ENCODE measurements at places on chromosomes 4 and X.

DNA sequence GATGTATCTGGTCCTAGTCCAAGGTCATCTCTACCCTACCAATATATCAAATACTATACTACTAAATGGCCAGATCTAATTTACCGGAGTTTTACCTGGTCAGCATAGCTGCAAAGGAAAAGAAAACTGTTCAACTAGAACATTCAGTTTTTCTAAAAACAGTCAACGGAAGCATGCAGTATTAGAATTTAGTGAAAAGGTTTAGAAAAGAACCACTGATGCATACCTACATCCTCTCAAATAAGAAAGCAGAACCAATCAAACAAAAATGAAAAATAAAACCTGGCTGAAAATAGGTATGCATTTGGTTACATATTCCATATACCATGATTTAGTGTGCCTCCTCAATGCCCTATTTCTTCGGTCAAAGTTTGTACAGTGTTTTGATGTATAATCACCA is 140.0 kb downstream of the CHM start:
- no peak for DNase-seq

DNA sequence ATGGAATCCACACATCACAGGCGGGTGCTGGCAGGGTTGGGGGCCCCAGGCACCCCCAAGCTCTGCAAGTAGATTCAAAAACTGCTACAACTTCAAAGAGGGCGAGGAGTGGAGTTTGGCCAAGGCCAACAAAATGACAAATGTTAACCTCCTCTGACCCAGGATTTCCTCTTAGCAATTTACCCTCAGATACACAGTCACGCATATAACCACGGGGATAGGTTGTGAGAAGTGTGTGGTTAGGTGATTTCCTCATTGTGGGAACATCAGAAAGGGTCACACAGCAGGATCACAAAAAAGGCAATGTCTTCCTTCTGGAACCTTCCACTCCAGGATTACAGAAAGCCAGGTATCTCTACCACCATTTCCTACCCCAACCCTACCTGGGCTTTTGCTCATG is 62.4 kb downstream of the C4orf50 start:
- DNase-seq: peak; percentile 88

DNA sequence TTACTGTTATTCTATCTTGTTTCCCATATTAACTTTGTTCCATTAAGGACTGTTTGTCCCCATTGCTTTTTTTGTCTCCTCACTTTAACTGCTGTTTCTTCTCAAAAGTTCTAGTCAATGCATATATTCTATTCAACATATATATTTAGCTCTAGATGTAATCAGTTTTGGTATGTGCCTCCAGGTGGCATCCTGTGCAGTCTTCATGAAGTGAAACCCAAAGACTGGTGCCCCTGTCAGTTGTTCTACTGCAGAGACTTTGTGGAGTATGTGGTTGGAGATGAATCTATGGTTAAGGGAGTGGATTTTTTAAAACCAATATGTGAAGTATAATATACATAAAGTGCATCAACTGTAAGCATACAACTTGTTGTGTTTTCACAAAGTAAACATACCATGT is 57.0 kb downstream of the VAMP7 start:
- no peak for DNase-seq

DNA sequence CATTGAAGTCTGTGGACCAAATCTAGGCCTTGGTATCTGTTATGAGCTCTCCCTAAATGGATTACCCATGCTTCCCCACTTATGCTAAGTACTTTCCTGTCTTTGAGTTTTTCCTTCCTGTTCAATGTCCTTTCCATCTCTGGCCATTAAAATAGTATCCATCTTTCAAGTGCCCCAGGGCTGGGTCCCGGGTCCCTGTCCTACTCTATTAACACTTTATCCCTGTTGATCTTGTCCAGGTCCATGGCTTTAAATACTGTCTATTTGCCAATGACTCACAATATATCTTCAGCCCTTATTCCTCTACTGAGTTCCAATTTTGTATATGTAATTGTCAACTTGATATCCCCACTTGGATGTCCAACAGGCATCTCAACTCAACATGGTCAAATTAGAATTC is 17.7 kb upstream of the RPS6KA3 start:
- DNase-seq: no peak

DNA sequence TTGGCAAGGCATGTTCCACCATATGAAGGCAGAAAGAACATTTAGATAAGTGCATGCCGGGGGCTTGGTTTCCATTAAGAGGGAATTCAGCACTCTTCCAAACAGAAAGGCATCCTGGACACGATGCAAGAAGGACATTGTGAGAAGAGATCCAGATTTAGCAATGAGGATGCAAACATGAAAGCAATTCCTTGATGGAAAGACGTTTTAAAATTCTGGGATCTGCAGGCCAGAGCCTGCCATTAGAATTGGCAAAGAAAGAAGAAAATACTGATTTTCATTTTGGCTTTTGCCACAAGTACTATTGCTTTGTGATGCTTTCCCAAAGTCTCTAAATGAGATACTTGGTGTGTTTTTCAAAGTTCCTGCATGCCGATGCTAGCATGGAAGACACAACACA is 367.6 kb downstream of the PPP3CA start:
- DNase-seq: no peak

DNA sequence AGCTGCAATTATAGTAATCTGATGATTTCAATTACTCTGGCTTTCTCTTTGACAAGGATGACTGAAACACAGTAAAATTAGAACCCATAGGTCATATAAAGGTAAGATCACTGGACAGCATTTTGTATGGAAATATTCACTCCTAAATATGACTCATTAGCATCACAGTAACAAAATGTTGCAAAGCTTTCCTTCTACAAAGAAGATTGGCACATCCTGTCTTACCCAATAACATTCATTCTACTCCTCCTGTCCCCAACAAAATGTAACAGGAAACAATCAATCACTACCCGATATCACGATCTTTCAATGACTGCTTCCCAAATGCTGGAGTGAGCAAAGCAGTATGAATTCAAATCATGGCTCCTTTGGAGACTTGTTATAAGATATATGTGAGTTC is 95.3 kb downstream of the FANCB start:
- DNase-seq: no peak

GRCh38 chr4:86449746-86450588 is 90.1 kb upstream of the MAPK10 start:
- DNase-seq: no peak

- DNase-seq: peak; percentile 39
Observed at GRCh38 chrX:114162068-114162735, 421.7 kb upstream of the HTR2C start.

DNA sequence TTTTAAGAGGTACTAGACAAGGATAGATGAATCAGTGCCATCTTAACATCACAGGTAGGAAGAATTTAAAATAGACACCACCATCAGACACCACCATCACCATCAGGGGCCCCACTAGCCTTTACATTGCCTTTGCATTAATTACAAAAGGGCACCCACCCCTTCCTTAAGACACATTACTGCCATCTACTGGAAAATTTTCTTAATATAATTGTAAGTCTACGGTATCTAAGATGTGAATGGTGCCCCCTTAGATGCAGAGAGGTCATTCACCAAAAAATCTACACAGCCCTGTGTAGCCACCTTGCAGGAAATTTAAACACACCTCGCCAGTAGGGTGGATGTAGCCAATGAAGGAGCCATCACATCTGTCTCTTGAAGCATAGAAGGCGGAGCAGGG is 184.1 kb downstream of the MID1IP1 start:
- peak; percentile 64 for DNase-seq

DNA sequence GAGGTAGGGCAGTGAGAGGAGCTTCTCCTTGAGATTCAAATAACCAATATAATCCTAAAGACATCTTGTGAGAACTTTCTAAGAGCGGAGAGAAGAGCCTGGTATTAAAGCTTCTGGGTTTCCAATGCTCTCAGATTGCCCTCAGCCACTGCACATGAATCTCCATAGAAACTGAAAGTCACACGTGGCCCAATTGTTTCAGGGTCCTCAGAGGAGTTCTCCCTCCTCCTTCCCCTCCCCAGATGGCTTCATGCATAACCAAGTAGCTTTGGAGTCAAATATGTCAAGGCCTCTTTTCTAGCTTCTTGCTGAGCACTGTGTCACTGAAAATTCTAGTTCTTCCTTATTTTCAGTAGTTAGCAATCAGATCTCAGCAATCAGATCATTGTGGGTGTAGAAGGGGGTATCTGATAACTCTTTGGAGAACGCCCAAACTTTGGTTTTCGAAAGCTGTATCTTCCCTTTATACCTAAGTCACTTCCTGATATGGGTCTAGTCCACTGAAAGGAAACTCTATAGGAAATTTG is 2.2 kb downstream of the BTK start:
- DNase-seq: no peak

- no peak for DNase-seq
Observed at GRCh38 chrX:32421266-32421665, 790.1 kb downstream of the DMD start.

- no peak for DNase-seq
Observed at GRCh38 chr4:68249434-68249833, 3.9 kb upstream of the TMPRSS11B start.

- no peak for DNase-seq
Observed at GRCh38 chr4:47500776-47501175, 15.7 kb downstream of the ATP10D start.

DNA sequence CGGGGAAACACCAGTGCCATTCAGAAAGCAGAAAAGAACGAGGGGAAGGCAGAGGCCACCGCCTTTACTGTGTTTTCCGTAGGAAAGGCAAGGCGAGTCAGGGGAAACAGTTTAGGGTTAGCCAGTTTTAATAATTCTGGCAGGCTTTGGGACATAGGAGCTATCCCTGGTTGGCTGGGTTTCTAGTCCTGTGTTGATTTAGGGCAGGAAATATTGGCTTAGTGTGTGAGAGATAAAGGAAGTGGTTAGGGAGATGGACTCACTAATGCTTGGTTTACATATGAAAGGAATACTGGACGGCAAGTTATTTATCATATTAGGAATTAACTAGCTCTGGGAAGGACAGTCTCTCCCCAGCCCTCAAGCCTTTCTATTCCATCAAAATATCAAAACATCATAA is 53.1 kb downstream of the SYNPO2 start:
- no peak for DNase-seq

DNA sequence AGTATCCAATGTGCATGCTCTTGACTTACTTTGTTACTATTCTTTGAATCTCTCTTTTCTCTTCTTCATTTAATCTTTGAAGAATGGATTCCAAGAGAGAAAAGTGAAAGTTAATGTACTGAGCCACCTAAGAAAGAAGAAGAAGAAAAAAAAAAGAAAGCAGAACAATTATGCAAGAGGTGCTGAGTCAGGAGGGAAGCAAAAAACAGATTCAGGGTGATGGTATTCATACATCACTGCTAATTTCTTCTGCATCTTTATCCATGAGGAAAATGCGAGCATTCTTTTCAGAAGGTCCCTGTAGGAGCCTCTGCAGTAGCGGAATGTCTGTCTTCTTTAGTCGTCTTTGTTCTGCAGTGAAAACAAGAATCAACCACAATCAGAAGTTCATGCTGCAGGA is 43.9 kb downstream of the RASSF6 start:
- no peak for DNase-seq

- DNase-seq: no peak
Observed at GRCh38 chr4:6002926-6003325, 15.3 kb downstream of the C4orf50 start.

DNA sequence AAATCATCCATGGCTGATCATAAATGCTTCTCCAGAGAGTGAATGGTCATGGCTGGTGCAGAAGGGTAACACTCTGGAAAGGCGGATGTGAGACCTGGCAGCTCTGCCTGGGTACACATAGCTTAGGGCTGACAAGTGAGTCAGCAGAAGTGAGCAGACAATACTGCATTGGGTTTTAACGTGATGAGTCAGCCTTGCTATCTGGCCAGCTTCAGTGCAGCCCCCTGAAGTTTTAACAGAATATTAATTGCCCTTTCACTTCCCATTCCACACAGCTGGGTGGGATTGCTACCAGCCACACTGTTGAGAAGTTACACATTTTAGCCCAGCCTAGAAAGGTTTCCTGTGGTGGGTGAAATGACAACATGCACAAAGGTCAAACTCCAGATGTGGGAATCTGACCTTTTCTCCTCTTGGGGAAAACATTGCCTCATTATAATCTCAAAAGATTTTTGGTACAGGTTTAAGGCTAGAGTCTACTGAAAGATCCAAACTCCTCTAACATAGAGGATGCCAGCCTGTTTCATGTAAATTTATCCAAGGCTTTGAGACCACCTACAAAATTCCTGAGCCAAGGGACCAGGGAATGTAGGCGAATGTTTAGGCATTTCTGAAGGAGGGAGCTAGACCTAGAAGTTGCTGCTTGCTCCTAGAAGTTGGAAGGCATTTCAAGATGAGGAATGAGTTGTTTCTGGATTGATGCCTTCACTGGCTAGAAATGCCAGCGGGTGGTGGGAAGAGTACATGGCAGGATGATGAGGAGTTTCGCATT is 230.3 kb upstream of the PGRMC2 start:
- peak; percentile 87 for DNase-seq

DNA sequence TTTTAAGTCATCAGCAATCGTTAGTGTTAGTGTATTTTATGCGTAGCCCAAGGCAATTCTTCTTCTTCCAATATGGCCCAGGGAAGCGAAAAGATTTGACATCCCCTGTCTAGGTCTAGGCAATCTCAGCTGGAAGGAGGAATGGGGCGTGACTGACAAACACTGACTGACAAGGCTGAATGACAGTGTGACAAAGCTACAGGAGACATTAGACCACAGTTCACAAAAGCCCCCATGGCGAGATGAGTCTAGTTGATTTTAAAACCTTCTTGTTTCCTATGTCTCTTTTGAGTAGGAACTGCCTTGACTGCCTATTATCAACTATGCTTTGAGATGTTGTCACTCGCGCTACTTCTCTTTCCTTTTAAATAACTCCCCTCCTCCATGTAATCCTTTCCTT is 42.3 kb downstream of the QRFPR start:
- no peak for DNase-seq

GRCh38 chr4:101527188-101527587 is 179.9 kb upstream of the PPP3CA start:
- no peak for DNase-seq

- peak; percentile 90 for DNase-seq
Observed at GRCh38 chr4:101885574-101885973, 95.0 kb downstream of the BANK1 start.

DNA sequence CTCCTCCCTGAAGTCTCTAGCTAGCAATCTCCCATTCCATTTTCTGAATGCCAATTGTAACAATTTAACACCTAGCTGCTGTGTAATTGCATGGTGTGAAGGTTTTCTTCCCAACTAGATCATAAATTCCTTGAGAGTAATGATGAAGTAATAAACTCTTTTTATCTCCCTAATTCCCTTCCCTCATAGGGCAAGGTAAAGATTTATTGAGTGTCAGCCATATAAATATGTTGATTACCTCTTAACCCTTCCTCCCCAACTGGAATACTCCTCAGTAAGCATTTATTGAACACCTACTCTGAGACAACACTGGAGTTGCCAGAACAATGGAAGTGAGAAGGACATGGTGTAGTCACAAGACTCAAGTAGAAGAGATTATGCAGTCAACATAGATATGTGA is 112.7 kb downstream of the CLCN5 start:
- DNase-seq: no peak

GRCh38 chrX:129235903-129236302 is 287.4 kb downstream of the SMARCA1 start:
- no peak for DNase-seq

All from DMS53 (cell line).